ENCODE measurements at places on chromosomes 4 and X.

- DNase-seq, result no peak
These were observed 340.3 kb upstream of the ZCCHC13 start for GRCh38 chrX:73963682-73964081.

DNA sequence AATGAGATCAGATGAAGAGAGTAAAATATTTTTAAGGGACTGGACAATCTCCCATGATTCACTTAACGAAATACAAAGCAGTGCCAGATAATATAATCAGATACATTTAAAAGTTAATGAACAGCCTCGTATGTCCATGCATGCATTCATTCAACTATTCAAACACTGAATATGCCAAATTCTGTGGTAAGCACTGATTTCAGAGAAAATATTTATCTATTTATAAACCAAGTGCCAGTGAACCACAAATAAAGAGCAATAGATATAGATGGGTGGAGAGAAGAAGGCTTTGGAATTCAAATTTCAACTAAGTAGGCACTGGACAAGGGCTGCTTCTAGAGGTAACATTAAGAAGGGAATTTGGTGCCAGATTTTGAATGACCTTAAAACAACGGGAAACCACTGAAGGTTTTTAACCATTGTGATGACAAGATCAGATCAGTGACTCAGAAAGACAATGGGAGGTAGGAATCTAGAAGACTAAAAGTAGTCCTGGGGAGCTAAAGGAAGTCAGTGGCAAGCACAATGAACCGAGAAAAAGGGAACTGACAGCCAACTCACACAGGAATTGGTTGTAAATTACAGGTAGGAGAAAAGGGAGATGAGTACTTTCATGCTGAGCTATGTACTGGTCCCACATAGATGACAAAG lies 14.2 kb downstream of the ELOVL6 start:
- no peak for DNase-seq

DNA sequence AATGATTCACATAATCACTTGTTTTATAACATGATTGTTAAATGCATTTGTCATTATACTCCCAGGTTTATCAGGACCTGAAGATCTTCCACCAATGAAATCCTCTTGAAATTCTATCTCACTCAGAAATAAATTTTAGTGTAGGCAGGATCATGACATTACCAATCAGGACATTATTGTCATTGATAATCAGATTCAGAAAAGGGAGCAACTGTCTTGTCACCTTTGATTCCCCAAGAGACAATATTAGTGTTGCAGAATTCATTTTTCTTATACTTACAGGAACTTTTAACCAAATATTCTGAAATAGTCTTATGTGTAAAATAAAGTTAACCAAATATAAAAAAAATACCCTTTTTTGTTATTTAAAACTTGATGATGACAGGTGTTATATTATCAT lies 1892.5 kb upstream of the ADGRL3 start:
- DNase-seq, result no peak

GRCh38 chr4:3780347-3781171 lies 14.4 kb downstream of the ADRA2C start:
- no peak for DNase-seq

DNA sequence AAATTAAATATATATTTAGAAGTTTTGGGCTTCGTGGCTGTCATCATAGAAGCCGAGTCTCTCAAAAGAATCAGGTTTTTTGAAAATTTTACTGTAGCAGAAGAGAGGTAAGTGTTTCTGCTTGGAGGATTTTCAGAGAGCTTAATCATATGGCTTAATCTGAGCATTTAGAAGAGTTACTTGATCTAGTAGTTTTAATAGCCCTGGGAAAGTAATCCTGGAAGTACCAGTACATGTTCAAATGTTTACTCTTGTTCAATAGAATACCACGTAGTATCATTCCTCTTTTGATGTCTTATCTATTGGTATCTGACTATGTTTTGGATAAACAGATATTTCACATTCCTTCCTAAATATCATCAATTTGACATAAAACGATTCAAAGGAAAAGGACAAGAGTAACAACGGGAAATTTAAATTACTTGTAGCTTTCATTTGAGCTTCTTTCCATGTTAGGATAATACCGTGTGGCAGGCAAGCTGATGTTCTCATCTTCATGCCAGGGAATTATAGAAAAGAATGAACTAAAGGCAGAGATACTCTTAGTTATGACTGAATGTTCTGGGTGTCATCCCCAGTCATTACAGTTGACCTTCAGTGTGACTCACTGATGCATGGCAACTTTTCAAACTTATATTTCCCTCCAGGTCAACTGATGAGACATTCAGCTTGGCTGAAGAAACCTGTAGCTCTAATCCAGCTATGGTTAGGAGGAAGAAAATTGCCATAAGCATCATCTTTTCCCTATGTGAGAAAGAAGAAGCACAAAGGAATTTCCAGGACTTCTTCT lies 89.8 kb downstream of the FNIP2 start:
- no peak for DNase-seq

DNA sequence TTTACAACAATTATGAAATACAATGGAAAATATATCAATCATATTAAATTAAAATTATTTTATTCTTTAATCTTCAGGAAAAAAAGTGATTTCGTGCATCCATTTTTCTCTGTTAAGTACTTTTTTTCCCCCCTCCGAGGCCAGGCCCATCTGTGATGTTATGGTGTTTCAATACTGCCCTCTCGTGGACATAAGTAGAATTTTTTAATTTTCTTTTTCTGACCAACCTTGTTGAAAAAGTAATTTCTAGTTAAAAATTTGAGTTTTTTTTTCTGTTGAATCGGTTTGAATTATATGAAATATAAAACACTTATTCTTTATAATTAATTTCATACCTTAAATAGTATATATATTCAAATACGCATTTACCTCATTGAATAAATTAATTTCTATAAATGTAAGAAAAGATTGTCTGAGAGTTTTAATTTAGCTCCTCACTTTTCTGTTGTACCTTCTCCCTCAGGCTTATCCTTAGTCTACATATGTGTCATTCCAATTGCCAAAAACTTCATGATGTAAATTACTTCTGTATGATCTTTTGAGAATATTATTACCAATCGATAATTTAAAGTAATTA lies 175.8 kb upstream of the TECRL start:
- DNase-seq, result no peak

- DNase-seq, result no peak
These were observed 121.8 kb downstream of the FHIP1A start for GRCh38 chr4:151530783-151531182.

GRCh38 chr4:159160242-159160641 lies 57.4 kb downstream of the RAPGEF2 start:
- no peak for DNase-seq

DNA sequence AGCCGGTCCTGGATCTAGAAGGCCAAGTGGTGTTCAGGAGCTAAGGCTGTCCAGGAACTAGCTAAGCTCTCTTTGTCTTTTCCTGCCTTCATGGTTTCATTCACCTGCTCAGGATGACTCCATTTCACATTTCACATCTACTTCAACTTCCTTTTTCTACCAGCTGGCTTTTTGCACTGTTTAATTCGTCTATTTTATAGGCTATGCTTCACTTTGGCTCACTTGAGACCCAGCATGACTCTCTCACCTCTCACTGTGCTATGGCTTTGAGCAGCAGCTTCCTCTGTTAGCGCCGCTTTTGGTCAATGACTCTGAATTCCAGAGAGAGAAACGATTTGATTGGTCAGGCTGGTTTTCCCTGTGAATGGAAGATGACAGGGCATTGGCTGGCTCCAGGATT lies 213.5 kb upstream of the CLNK start:
- DNase-seq, result no peak

DNA sequence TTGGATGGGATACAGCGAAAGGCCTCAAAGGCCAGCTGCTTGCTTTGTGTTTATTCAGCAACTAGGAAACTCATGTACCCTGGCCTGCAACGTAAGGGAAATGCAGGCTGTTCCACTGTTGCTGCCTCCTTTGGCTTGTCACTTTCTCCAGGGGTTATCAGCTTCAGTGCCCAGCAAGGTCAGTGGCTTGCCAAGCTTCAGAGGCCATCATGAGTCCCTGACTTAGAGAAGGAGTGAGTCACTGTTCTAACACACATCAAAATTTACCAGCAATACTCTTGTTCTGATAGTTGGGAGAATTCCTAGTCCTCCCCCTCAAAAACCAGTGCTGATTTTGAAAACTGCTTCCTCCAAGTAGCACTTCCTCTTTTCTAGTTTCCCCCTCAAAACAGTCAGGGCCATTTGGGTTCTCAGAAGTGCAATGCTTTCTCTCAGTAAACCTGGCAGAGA lies 250.8 kb downstream of the ARHGAP24 start:
- no peak for DNase-seq

- no peak for DNase-seq
These were observed 168.1 kb downstream of the SCFD2 start for GRCh38 chr4:53197772-53198142.

- no peak for DNase-seq
These were observed 1.1 kb upstream of the EDNRA start for GRCh38 chr4:147479786-147480185.

- peak; percentile 56 for DNase-seq
These were observed 22.1 kb downstream of the PIR start for GRCh38 chrX:15471028-15471427.

DNA sequence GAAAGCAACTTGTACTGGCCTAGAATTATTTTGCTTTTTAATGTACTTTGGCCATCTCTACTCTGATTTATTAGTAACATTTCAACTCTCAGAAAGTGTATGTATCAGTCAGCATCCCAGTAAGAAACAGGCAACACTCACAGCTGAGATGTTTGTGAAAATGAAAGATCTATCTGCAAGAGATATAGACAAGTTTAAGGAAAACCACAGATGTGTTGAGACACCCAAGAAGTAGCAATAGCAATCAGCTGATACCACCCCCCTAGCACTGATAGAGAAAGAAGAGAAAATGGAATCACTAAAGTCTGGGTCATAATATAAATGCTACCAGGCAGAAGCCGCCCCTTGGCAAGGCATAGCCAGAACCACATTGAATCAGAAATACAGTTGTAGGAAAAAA lies 372.0 kb downstream of the ARAP2 start:
- DNase-seq, result no peak

GRCh38 chrX:42248226-42248625 lies 324.9 kb upstream of the CASK start:
- no peak for DNase-seq

- no peak for DNase-seq
These were observed 34.2 kb downstream of the ARSD start for GRCh38 chrX:2894885-2895292.
